ENCODE measurements at places on chromosomes 2 and 18.

DNA sequence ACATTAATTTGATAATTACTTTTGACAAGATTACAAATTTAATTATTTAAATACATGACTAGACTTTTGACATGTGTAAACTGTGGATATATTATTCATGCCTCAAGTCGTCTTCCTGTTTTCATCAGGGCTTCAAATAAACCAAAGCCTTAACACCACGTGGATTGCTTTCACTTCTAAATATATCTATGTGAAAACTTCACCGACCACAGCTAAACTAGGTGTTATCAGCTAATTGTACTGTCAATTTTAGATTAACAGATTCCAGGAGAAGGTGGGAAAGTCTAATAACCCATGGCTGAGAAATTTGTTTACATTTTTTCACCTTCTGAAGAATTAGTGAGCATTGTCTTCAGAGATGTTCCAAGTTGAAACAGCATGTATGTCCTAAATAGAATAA is 494.7 kb upstream of the FAM98A start:
- DNase-seq, result no peak

GRCh38 chr2:55027226-55027625 is 23.0 kb downstream of the RTN4 start:
- no peak for DNase-seq

DNA sequence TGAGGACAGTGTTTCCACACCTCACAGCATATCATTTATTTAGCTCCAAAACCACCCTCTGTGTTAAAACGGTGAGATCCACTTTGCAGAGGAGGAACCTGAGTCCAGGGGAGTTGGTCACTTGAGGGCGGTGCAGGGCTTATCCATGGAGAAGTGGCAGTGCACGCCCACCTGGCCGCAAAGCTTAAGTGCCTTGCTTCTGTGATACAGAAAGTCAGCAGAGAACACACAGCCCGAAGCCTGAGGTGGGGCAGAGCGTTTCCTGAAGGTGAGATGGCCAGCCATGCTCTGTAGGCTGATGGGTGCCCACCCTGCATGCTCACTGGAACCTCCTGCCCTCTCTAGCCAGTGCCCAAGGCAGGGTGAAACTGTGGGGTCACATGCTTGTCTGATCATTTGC is 87.3 kb downstream of the SH3RF3 start:
- no peak for DNase-seq

GRCh38 chr2:228417956-228418355 is 236.5 kb upstream of the SPHKAP start:
- DNase-seq, result no peak

GRCh38 chr2:100956081-100956480 is 46.0 kb upstream of the RPL31 start:
- DNase-seq, result no peak

DNA sequence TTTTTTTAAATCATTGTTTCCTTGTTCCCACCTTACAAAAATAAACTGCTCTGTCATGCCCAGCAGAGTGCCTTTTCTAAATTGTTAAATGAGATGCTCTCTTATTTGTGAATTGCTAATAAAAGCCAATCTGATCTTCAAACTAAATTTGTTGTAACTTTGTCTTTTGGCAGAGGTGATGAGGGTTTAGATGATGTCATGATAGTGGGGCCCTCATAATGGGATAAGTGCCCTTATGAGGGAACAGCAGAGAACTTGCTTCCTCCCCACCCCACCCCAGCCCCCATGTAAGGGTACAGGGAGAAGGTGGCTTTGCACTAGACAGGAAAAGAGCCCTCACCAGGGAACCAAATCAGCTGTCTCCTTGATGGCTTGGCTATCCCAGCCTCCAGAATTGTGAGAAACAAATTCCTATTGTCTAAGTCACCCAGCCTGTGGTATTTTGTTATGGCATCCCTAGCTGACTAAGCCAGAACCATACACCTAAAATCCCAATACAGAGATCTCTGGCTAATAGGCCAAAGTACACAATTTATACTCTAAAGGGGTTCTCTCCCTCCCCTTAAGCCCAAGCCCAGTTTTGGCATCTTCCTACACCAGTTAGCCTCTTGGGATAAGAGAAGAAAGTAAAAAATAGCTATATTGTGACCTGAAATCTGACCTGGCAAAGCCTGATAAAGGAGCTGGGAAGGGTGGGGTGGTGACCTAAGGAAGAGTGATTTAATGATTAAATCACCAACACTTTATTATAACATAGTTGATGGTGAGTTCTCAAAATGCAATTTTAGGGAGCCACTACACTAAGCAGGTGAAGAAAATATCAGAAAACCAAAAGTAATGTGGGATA is 40.3 kb upstream of the HNRNPA3 start:
- no peak for DNase-seq

DNA sequence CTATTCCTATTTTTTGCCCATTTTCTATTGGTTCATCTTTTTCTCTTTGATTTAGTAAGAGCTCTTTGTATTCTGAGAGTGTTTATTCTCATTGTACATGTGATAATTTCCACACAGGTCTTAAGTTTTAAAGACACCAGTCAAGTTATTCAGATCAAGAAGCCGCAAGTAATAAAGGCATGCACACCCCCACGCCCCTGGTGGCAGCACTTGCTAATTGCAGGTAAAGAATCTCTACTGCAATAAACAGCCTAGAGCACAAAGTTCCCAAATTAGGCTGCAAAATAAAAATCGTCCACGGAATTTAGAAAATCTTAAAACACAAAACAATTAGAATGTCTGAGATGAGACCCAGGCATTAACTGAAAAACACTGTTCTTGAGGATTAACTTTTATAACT is 45.2 kb downstream of the ST3GAL5 start:
- no peak for DNase-seq

DNA sequence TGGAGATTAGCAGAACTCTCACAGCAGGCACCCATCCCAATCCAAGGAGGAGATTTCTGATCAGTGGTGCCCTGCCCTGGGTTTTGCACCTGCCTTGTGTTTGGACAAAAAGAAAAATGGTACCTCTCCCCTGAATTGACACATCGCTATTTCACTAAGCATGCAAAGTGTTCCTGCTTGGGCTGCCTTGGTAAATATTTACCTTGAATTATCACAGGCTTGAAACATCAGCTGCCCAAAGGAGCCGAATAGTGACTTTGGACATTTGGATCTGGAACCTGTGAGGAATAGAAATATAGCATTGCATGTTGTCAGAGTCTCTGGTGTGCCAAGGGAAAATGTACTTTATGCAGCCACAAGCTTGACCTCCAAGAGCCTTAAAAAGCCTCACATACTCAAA is 926.4 kb upstream of the FANCL start:
- no peak for DNase-seq

GRCh38 chr2:98378901-98379300 is 32.6 kb downstream of the CNGA3 start:
- no peak for DNase-seq

GRCh38 chr18:60082790-60083189 is 183.0 kb downstream of the PMAIP1 start:
- no peak for DNase-seq

- no peak for DNase-seq
Observed at GRCh38 chr2:219437690-219438206, 3.1 kb downstream of the SPEG start.

GRCh38 chr18:9422816-9423519 is 52.3 kb upstream of the RALBP1 start:
- no peak for DNase-seq

DNA sequence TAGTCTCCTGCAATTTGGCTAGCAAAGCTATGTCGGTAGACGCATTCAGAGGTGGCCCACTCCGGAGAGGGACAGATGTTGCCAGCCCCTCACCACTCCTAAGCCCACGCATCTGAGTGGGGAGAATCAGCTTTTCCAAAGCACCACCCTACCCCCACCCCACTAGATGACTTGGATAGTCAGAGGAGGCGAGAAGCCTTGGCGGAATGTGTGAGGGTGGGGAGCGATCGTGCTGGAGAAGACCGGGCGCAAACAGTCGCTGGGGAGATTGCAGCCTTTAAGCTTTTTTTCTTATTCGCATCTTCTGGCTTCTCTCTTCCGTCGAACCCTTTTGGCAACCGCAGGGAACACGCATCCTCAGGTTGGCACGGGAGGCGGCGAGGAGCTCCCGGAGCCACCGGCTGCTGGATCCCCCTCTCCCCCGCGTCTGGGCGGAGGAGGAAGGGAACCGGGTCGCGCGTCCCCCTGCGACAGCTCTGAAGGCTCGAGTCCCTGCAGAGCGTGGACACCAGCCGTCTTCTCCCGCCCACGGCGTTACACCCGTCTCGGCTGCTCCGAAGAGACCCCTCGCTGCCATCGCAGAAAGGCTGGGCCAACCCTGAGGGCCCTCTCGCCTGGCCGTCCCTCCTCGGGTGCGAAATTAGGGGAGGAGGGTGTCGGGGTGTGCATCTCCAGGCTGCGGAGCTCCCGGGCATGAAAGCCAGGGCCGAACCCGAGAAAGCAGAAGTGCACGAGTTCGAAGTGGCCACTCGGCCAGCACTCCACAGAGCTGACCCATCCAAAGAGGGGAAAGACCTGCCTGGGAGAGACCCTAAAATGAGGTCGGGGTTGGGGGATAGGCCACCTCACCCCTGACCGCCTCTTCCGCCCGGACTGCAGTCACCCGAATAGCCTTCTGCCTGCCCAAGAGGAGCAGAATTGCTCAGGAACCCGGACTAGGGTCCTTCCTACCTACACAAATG is 12.2 kb downstream of the EVX2 start:
- DNase-seq, result no peak

DNA sequence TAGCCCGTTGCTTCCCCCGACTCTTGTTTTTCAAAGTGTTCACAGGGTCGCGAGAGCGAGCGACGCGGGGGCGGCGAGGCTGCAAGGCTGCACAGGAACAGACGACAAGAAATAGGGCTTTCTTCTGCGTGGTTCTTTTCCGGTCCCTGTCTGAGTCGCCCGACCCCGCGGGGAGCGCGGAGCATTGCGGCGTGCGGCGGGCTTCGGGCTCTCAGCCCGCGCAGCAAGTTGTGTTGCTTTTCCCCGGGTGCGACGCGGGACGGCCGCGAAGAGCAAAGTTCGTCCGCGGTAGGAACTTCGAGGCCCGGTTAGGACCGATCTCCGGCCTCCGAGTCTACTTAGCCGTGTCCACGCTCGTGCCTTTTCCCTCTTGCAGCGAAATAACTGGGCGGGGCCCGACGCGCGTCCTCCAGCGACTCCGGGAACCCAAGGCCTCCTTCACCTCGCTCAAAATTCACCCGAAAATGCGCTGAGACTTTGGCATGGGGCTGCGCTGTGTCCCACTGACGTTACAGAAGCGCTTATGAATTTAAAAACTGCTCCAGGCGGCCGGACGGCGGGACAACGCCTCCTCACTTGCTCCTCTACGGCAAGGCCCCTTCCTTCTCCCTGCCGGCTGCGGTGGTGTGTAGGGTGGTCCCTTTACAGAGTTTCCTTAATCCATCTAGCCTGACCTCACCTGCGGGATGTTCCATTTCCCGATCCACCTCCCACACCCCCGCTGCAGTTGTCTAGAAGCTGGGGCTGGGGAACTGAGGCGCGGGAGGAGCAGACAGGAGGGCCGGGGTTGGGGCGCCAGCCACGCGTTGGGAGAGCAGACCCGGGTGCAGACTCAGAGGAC is 1.5 kb upstream of the BCL2L11 start:
- DNase-seq, result no peak

GRCh38 chr2:32810909-32811495 is 135.8 kb upstream of the LTBP1 start:
- DNase-seq, result no peak

- DNase-seq, result no peak
Observed at GRCh38 chr2:196750291-196750923, 49.1 kb downstream of the GTF3C3 start.

- no peak for DNase-seq
Observed at GRCh38 chr2:16181062-16181740, 240.9 kb downstream of the MYCN start.

DNA sequence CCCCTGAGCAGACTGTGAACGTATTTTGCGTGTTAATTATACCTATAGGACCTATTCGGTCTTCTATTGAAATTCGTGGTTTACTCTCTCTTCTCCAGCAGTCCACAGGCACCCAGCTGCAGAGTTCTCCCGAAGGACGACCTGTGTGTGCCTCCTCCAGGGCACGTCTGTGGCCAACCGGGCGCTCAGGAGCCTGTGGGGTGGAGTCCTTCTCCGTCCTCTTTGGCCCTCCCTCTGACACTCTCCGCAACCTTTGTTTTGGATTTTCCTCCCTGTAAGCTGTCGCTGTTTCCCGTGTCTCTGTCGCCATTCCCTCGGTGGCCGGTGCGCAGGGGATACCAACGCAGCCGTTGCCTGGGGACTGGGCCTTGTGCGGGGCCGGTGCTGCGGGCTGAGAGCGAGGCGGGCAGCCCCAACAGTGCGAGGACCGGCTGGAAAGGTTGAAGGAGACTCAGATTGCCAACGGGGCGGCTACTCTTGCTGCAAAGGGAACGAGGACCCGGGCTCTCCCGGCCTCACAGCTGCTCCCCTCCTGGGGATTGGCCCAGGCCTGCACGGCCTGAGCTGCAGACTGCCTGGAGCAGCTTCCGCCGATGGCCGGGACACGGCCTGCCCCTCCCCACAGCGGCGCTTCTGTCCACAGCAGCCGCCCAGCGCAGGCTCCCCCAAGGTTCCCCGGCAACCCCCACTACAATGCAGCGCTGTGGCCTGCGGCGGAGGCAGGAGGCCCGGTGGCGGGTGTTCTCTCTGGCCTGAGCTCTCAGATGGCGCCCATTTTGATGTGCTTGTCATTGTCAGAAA is 221.0 kb downstream of the MTX2 start:
- DNase-seq, result no peak

DNA sequence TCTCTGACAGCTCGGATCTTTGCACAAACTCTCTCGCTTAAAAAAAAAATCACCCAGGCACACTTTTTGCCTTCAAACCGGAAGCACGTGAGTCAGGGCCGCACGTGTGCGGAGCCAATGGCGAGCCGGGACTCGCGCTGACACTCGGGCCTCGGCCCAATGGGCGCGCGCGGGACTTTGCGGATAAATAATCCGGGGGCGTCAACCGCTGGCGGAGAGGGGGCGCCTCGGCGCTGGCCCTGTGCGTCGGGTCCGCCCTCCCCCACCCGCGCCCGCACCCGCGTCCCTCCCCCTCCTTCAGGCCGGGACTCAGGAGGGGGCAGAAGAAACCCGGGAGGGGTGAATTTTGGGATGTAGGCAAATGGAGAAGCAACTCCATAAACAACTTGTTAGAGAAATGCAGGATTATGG is 319 bp upstream of the EN1 start:
- DNase-seq, result no peak

GRCh38 chr2:234840336-234840735 is 111.5 kb upstream of the SH3BP4 start:
- no peak for DNase-seq

GRCh38 chr2:84856787-84857186 is 24.1 kb downstream of the TRABD2A start:
- DNase-seq, result no peak

- DNase-seq, result no peak
Observed at GRCh38 chr18:80075940-80076339, 33.1 kb upstream of the ADNP2 start.

- no peak for DNase-seq
Observed at GRCh38 chr2:172013396-172013795, 13.6 kb downstream of the METAP1D start.

GRCh38 chr2:19617257-19617848 is 258.9 kb upstream of the OSR1 start:
- DNase-seq, result no peak

- no peak for DNase-seq
Observed at GRCh38 chr2:73594251-73594650, 48.0 kb downstream of the NAT8 start.
